ENCODE measurements at places on chromosomes 11 and 22.
A peak's percentile ranks its signal among the peaks of the same experiment; 100 is the strongest.

DNA sequence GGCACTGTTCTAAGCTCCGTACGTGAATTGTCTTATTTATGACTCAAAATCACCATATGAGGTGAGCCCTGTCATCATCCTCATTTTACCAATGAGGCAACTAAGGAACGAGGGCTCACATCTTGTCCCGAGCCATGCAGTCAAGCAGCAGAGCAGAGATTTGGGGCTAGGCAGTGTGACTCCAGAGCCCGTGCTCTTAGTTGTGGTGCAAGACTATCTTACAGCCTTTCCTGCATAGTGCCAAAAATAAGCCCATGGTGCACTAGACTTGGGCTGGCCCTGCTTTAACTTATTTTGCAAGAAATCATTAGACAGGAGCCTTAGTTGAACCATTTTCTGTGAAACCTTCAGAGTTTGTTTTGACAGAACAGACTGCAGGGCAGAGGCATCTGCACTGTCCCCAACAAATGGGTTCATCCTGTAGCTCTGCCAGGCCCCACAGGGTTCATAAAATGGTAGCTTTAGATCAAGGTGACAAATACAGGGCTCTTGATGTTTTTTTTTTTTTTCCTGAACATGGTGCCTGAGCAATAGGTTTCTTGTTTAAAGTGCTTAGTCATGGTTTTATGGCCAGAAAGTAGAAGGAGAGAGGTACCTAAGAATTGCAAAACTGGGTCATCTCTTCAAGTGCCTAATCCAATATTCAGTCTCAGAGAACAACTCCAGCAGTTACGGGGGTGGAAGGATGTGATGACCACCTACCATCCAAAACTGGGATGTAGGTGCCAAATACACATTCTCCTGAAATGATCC lies 56.6 kb downstream of the BMAL1 start:
- no peak for DNase-seq

DNA sequence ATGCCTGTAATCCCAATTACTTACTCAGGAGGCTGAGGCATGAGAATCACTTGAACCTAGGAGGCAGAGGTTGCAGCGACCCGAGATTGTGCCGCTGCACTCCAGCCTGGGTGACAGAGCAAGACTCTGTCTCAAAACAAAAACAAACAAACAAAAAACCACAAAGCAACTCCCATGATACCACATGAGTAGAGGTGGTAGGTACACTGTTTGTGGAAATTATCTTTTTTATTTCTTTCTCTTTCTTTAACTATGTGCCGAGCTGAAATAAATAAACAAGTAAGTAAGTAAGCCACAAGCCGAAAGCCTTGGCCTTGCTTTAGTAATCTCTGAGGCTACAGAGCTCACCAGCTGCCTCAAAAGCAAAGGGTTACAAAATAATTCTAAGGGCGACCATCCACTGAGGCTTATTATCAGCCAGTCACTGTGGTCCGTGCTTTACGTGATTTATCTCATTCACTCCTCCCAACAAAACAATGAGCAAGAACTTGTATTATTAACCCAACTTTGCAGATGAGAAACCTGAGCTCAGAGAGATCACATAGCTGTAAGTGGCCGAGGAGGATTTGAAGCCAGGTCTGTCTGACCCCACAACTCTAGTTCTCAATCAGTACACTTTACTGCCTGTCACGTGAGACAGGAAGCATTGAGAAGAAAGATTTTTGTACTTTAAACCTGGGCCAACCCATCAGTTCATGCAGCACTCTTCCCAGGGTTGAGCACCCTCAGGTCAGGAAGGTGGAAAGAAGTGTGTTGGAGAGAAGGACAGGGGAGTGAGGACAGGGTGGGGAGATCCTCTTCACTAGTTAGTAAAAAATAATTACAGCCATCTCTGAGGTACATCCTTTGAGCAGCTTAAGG lies 69.8 kb upstream of the MTMR2 start:
- peak; percentile 30 for DNase-seq

- DNase-seq = peak; percentile 17
Observed at GRCh38 chr22:20238901-20239675, 29.0 kb downstream of the RTN4R start.

- peak; percentile 68 for DNase-seq
Observed at GRCh38 chr11:8056810-8057463, 24.1 kb upstream of the TUB start.

- no peak for DNase-seq
Observed at GRCh38 chr11:19559746-19560145, 152.9 kb upstream of the NAV2 start.

DNA sequence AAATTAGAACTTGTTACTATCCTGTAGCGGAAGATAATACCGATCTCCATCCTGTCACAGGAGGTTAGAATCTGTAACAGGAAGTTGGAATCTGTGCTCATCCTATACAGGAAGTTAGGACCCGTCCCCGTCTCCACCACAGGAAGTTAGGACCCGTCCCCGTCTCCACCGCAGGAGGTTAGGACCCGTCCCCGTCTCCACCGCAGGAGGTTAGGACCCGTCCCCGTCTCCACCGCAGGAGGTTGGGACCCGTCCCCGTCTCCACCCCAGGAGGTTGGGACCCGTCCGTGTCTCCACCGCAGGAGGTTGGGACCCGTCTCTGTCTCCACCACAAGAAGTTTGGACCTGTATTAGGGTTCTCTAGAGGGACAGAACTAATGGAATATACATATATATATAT lies 52.2 kb downstream of the FBLN1 start:
- no peak for DNase-seq

GRCh38 chr22:37843741-37844089 lies 419 bp downstream of the ANKRD54 start:
- DNase-seq = peak; percentile 32

GRCh38 chr11:8863838-8864237 lies 47.2 kb upstream of the AKIP1 start:
- peak; percentile 78 for DNase-seq

- no peak for DNase-seq
Observed at GRCh38 chr11:124153821-124154220, 29.3 kb upstream of the OR10D3 start.

DNA sequence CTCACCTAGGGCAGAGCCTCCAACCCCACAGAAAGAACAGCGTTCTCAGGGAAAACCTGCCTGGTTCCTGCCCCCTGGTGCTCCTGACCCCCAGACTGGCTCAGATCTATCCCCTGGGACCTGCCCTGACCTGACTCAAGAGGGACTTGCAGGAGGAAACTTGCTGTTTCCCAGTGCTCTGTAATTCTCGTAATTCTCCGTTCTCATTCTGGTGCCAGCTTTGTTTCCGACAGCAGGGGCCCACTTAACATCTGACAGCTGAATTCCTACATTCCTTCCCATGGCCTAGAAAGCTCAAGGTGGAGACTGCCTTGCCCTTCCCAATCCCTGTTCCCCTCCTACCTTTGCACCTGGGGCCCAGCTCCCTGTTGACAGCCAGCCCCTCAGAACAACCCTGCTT lies 12.5 kb upstream of the CSF2RB start:
- no peak for DNase-seq

Measured in IMR-90 (cell line).